MCF 10A (cell line): ENCODE measurements at places on chromosomes 16 and 17. TPM values are rescaled to one million over a fixed set of nuclear protein-coding genes. Genes with fewer than 3 reads are reported as not detected.

The PLEKHM1 gene
- 53.4 and 87.4 TPM in 2 replicates for total RNA-seq

DNA sequence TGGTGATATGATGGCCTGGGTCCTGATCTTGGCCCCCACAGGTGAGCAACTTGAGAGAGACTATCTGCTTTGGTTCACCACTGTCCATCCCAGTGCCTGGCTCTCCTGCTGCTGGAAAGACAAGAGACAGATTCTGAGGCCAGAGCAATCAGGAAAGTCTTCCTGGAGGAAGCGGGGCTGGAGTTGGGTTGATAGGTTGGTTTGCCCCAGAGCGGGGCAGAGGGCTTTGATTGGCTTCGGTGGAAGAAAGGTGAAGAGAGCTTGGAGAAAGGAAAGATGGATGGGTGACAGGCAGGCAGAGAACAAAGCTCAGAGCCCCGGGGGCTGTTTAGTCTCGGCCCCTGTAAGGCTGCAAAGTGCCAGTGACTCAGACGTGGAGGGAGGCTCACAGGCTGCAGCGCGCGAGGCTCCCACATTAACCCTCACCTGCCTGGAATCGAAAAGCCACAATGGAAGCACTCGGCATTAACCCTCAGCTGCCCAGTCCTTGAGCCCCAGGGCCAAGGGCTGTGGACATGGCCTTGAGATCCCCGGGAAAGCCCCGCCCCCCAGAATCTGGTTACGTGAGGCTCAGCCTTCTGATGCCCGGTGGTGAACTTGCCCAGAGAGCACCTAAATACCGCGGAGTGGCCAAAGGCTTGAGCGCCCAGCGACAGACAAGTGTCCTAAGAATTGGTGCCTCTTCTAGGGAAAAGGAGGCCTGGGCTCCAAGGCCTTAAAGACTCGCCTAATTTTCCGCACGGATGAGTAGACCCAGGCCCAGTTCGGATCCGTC, 996 bp upstream of the CPNE2 start:
- H3K36me3 ChIP-seq: no peaks in the 10 kb centered on the region
- no peaks in the 10 kb centered on the region for H3K27me3 ChIP-seq
- peak overlapping the region; percentile 60 for H3K4me3 ChIP-seq
- DNase-seq: peak; percentile 64
- no peak overlapping the region for H3K27ac ChIP-seq

The MYO15B gene
- 10.9 and 16.9 TPM in 2 replicates for total RNA-seq

DNA sequence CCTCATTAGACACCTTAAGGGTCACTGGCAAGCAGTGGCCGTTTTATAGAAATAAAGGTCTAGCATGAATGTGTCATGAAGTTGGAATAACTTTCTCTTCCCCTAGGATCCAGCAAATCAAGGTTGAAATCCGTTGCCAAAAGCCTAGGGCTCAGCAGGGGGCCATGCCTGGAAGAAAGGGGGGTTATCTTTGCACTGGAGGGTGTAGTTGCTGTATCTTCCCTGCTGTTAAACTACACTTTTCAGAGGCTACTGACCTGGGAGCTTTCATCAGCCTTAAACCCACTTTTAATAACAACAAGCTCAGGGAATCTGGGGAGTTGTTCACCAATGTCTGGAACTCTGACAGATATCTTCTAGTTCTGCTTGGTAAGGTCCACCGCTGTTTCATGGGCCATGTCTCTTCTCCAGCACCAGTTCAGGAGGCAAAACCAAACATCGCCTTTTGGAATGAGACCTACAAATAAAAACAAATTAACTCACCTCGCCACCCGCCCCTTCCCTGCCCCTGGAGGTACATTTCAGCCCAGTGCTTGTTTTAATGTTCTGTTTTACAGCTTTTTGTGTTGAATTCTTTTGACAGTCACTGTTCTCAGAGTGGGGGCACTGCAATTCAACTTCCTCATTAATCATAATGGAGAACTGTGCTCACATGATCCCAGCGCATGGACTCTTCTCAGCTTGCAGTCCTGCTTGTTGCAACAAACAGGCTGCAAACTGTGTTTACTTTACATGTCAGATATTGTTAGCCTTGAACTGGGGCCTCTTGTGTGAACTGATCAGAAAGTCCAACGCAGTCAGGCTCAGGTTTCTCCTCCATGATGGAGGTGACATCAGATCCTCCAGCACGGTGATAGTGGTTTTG, 508.7 kb downstream of the KCNJ2 start:
- H3K4me1 ChIP-seq: no peaks in the 10 kb centered on the region
- DNase-seq: no peak
- H3K4me3 ChIP-seq: no peak overlapping the region
- no peak overlapping the region for H3K27ac ChIP-seq

The RILP gene
- 1.6 and 2.6 TPM in 2 replicates for total RNA-seq

- no peak overlapping the region for H3K4me3 ChIP-seq
- no peaks in the 10 kb centered on the region for H3K27me3 ChIP-seq
- H3K27ac ChIP-seq: no peak overlapping the region
- no peaks in the 10 kb centered on the region for H3K4me1 ChIP-seq
Measured at GRCh38 chr17:37659925-37660324, 16.7 kb upstream of the DDX52 start.

The SCRN2 gene
- total RNA-seq: 15.7 and 16.2 TPM in 2 replicates

DNA sequence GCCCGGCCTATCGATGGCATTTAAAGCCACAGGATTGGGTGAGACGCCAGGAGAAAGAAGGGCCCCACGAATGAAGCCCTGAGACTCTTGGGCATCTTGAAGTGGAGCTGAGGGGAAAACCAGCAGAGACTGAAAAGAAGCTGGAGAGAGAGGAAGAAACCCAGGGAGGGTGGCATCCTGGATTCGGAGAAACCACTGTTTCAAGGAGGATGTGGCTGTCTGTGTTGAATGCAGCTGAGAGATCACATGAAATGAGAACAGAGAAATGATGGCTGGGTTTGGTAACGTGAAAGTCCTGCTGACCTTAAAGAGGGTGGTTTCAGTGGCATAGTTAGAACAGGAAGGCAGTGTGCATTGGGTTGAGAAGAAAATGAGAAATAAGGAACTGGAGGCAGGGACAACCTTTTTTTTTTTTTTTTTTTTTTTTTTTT, 3.8 kb downstream of the TNFSF12 start:
- DNase-seq: no peak
- no peak overlapping the region for H3K27ac ChIP-seq
- H3K4me1 ChIP-seq: peaks cover 1% of the 10 kb centered on the region

The SGF29 gene
- 13.9 and 23.5 TPM in 2 replicates for total RNA-seq

DNA sequence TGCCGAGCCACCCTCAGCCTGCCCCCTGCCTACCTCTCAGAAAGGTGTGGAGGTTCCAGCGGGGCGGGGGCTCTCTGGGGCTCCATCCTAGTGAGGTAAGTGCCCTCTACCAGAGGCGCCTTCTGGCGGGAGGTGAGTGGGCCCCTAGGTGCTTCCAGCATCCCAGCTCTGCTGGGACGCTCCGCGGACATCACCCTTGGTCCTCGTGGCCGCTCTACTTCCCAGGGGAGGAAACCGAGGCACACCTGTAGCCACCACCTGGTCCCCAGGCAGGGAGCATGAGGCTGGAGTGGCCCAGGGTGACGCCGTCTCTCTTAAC, 1.4 kb downstream of the MCRIP2 start:
- peaks cover 30% of the 10 kb centered on the region for H3K36me3 ChIP-seq
- H3K4me3 ChIP-seq: peak overlapping the region; percentile 77
- peaks cover 11% of the 10 kb centered on the region for H3K4me1 ChIP-seq
- peak overlapping the region; percentile 59 for H3K27ac ChIP-seq
- H3K27me3 ChIP-seq: no peaks in the 10 kb centered on the region

GRCh38 chr16:7278636-7279035, 54.0 kb upstream of the RBFOX1 start:
- no peaks in the 10 kb centered on the region for H3K36me3 ChIP-seq
- no peaks in the 10 kb centered on the region for H3K27me3 ChIP-seq
- H3K27ac ChIP-seq: no peak overlapping the region
- DNase-seq: no peak
- no peak overlapping the region for H3K4me3 ChIP-seq

- H3K4me3 ChIP-seq: peak overlapping the region; percentile 30
- no peaks in the 10 kb centered on the region for H3K27me3 ChIP-seq
- no peaks in the 10 kb centered on the region for H3K36me3 ChIP-seq
- H3K4me1 ChIP-seq: peaks cover 19% of the 10 kb centered on the region
- H3K27ac ChIP-seq: peak overlapping the region; percentile 83
Measured at GRCh38 chr16:84532291-84532724, 27.8 kb upstream of the MEAK7 start.

The NETO2 gene
- total RNA-seq: 37.1 and 40.8 TPM in 2 replicates

The SCPEP1 gene
- total RNA-seq: 39.2 and 51.4 TPM in 2 replicates

The KCNG4 gene
- total RNA-seq: not detected in 2 replicates

DNA sequence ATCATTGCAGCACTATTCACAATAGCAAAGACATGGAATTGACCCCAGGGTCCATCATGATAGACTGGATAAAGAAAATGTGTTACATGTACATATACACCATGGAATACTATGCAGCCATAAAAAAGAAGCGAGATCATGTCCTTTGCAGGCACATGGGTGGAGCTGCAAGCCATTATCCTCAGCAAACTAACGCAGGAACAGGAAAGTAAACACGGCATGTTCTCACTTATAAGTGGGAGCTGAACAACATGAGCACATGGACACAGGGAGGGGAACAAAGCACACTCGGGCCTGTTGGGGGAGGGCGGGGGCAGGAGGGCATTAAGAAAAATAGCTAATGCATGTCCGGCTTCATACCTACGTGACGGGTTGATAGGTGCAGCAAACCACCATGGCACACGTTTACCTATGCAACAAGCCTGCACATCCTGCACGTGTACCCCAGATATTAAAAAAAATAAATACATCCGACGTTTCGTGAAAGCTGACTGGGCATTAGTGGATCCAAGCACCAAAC, 28.9 kb downstream of the ZNF778 start:
- H3K4me1 ChIP-seq: no peaks in the 10 kb centered on the region
- DNase-seq: no peak
- H3K27ac ChIP-seq: no peak overlapping the region
- peaks cover 11% of the 10 kb centered on the region for H3K36me3 ChIP-seq

DNA sequence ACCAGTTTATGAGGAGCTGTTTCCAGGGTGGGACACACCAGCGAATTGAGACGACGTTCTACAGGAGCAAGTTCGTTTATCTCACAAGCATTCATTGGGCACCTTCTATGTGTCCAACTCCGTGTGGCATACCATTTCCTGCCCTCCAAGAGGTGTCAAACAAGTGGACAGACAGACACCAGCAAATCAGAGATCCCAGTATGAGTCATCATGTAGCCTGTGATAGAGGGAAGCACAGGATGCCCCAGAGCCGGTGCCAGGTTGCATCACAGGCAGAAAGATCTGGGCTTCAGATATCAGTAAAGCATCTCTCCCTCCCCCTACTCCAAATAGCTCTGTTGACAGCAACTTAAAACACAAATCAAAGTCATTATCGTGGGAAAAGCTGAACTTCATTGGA, 31.8 kb upstream of the MAF start:
- DNase-seq: peak; percentile 63
- H3K27ac ChIP-seq: no peak overlapping the region
- H3K4me1 ChIP-seq: peaks cover 24% of the 10 kb centered on the region
- H3K4me3 ChIP-seq: no peak overlapping the region
- H3K36me3 ChIP-seq: no peaks in the 10 kb centered on the region
- H3K27me3 ChIP-seq: no peaks in the 10 kb centered on the region

DNA sequence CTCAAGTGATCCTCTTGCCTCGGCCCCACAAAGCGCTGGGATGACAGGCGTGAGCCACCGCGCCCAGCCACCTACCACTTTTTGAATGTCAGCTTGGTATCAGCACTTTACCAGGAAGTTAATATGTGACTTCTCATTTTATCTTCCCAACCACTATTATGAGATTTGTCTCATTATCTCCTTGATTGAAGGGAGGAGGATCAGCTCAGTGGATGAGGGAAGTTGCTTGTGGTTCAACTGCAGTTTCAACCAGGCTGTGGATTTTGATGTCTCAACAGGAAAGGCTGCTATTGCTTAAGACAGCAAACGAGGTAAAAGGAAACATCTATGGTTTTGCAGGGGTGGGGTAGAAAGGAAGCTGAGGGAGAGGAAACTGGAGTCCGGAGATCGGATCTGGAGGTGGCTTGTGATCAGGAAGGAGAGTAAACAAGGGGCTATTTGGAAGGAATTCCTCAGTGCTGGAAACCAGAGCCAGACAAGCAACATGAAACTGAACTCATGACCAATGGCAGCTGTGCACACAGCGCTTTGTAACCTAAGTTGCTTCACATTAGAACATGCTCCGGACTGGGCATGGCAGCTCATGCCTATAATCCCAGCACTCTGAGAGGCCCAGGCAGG, 180.5 kb downstream of the VPS53 start:
- H3K27me3 ChIP-seq: no peaks in the 10 kb centered on the region
- DNase-seq: no peak
- no peaks in the 10 kb centered on the region for H3K4me1 ChIP-seq
- no peak overlapping the region for H3K27ac ChIP-seq
- H3K4me3 ChIP-seq: no peak overlapping the region
- H3K36me3 ChIP-seq: peaks cover 74% of the 10 kb centered on the region

DNA sequence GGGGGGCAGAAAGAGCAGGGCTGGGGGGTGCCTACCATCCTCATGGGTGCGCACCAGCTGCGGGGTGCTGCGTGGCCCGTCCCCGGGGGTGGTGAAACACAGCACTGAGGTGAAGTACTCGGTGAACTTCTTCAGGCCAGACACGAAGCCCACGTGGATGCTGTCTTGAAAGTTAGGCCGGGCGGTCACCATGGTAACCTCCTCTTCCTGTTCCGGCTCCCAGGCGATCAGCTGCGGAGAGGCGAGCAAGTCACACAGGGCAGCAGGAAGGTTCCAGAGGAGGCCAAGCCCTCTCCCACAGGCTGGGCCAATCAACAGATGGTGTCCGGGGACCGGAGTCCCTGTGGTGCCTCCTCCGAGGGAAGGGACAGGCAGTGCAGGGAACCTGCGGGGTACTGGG, 90.1 kb upstream of the CDC42EP4 start:
- H3K4me3 ChIP-seq: no peak overlapping the region
- no peaks in the 10 kb centered on the region for H3K4me1 ChIP-seq
- H3K27me3 ChIP-seq: peaks cover 19% of the 10 kb centered on the region
- peaks cover 5% of the 10 kb centered on the region for H3K36me3 ChIP-seq
- DNase-seq: no peak
- H3K27ac ChIP-seq: no peak overlapping the region

DNA sequence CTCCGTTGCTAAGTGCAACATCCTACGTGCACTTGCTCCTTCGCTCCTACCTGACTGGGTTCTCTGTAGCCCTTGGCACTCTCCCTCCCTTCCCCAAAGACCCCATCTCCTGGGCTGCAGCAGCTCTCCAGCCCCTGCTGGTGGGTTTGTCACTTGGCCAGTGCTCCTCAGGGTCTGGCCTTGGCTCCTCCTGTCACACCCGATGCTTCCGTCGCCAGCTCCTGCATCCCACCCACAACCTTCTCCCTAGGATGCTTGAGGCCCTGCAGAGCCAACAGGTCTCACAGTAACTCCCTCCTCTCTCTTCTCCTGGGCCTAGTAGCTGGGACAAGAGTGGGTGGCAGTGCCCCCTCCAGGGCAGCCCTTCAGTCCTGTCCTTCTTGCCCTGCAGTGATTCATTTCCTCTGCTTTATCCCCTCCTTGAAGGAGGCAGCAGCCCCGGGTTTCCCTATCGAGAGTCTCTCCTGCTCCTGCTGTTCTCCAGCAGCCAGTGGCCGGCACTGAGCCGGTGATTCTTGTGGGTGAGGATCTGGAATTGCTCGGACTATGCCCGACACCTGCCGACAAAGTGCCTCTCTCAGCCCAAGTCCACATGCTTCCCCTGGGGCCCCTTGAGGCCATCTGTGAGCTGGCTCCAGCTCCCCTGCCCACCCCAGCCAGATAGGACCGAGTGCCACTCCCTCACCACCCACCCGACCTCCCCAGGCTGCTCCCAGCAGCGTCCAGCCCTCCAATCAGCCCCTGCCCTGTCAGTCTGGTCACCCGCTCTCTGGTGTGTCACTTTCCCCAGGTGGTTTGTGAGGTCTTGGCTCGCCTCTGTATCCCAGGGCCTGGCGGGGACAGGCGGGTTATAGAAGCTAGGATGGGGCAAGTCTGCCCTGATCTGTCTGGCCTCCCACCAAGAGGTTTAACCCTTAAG, 3.8 kb downstream of the LITAFD start:
- no peak overlapping the region for H3K4me3 ChIP-seq
- H3K27me3 ChIP-seq: no peaks in the 10 kb centered on the region
- peaks cover 23% of the 10 kb centered on the region for H3K4me1 ChIP-seq
- DNase-seq: peak; percentile 50
